CD14-positive monocyte (primary cell): ENCODE measurements at places on chromosomes 13 and 19.
A peak's percentile ranks its signal among the peaks of the same experiment; 100 is the strongest.

DNA sequence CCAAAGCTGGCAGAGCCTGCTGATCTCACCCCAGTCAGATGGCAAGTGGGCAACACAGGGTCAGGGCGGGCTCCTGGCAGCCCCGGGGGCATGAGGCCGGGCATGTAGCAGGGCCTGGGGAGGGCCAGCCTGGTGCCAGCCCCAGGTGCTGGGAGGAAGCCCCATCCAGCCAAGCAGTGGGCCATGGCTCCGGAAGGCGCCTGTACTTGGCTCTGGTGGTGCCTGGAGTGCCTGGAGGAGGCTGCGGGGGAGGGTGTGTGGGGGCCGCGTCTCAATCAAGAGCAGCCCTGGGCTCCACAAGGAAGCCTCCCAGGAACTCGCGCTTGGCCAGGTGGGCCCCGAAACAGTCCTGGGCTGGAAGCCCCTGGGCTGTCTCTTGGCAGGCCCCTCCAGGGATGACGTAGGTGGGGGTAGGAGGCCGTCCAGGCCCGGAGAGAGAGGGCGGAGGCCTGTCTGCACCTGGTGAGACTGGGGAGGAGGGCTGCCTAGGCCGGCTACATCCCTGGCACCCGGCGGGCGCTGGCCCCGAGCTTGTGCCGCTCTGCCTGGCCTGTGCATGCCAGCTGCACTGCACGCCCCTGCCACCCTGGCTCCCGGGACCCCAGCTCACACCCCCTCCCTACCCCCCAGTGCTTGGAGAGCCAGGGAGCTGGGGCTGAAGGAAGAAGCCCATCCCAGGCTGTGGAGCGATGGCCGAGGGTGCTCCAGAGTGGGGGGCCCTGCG, 45.9 kb downstream of the COMP start:
- DNase-seq: no peak

GRCh38 chr19:58024661-58025060, 9.2 kb upstream of the ZSCAN1 start:
- DNase-seq: no peak

- peak; percentile 82 for DNase-seq
Measured at GRCh38 chr13:113208421-113209335, at the start of gene PCID2. PCID2 (minus strand) TSS chr13:113208669; CDS start chr13:113208634, 35 bp downstream.

GRCh38 chr13:26831336-26831908, 70.8 kb upstream of the GPR12 start:
- DNase-seq: no peak

GRCh38 chr19:6274756-6275155, 5.0 kb downstream of the MLLT1 start:
- DNase-seq: no peak

DNA sequence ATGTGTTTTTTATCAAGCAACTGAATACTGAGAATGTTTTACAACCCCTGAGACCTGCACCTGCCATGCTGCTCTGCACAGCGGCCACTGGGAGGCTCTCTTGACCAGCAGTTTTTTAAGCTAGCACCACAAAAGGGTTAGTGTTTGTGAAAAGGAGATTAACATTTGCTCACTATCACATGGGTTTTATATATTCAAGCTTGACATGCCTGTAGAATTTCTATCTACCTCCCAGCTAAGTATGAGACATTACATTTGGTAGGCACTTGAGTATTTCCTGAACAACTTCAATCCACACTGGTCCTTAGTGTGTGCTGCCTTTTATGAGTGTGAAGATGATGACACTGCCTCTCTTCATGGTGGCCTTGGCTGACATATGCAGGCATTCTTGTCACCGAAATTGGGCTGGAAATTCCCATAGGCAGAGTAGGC, 1238.9 kb downstream of the UQCRFS1 start:
- DNase-seq: no peak

DNA sequence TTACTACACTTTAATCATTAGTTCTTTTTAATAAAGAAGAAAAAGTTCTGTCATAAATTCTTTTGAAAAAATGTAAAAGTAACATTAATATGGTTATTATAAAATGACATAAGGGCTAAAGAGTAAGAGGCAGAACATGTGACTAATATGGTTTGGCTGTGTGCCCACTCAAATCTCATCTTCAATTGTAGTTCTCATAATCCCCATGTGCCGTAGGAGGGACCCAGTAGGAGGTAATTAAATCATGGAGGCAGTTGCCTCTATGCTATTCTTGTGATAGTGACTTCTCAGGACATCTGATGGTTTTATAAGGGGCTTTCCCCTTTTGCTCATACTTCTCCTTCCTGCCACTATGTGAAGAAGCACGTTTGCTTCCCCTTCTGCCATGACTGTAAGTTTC, 104.5 kb downstream of the UGGT2 start:
- DNase-seq: no peak
